ENCODE measurements at places on chromosomes 12 and 14.

GRCh38 chr14:63663428-63664341, 22.0 kb upstream of the WDR89 start:
- no peak for DNase-seq

GRCh38 chr14:33589334-33589733, 361.5 kb downstream of the EGLN3 start:
- DNase-seq: no peak

DNA sequence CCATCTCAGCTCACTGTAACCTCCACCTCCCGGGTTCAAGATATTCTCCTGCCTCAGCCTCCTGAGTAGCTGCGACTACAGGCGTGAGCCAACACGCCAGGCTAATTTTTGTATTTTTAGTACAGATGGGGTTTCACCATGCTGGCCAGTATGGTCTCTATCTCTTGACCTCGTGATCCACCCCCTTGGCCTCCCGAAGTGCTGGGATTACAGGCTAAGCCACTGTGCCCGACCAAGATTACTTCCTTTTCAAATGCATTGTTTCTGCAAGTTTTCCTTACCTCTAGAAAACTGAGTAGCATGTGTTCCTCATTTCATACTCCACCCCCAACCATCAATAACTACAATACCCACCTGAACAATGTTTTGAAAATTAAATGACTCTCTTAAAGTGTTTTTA, 13.1 kb downstream of the ARF6 start:
- no peak for DNase-seq

- no peak for DNase-seq
These were observed 137.0 kb upstream of the MAX start for GRCh38 chr14:65239143-65239937.

DNA sequence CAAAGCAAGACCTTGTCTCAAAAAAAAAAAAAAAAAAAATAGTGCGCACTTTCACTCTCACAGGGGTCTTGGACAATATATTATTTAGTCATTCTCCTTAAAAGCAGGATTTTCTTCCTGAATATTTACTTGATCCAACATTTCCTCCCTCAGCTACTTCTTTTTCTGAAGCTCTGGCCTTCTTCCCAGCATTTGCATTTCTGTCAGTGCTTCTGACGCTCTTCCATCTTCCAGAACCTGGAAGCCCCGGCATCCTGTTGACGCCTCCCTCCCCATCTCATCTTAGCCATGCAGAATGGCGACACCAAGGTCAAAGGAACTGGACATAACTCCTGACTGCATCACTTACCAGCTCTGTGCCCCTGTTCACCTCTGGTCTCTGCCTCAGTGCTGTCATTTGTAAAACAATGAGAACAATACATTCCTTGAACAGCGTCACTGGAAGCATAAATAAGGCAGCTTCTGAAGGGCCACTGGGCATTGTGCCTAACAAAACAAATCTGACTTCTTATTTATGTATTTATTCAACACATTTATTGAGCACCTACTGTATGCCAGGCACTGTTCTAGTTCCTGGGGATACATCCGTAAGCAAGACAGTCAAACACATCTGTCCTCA, 90.9 kb upstream of the MDM1 start:
- DNase-seq: no peak

DNA sequence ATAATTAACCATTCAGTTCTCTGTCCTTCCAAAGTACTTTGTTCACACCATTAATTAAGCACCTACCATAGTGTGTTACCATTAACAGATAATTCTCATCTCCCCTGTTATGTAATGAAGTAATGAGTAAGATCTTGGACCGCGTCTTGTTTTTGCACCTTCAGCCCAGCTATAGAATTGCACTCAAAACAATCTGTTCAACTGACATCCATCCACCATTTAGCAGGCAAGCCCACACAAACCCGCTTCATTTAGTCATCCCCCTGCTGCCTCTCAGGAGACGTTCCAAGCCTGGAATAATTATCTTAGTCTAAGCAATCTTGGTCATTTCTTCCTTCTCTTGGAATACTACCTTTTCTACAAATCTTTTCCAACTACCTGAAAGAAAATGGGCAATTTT, 74.4 kb downstream of the DUSP16 start:
- no peak for DNase-seq

- DNase-seq: no peak
These were observed 127.7 kb downstream of the SPTSSA start for GRCh38 chr14:34334329-34334728.

DNA sequence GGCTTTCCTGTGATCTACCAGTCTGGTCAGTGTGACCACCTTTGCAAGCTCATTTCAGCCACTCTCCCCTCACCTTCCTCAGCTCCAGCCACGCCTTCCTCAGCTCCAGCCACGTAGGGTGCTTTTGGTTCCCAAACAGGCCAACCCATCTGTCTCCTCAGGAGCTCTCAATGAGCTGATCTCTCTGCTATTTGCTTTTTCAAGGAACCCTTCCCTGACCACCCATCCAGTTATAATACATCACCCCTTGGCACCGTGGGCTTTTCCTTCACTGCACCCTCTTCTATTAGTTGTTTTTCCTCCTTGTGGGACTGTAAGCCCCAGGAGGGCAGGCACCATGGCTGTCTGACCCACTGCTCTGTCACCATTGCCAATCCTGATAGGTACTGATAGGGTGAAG, 2.3 kb upstream of the PRKCH start:
- DNase-seq: no peak

- no peak for DNase-seq
These were observed 93.8 kb upstream of the MDM1 start for GRCh38 chr12:68425998-68426397.

GRCh38 chr14:64218344-64219240, 75.6 kb downstream of the ESR2 start:
- no peak for DNase-seq

DNA sequence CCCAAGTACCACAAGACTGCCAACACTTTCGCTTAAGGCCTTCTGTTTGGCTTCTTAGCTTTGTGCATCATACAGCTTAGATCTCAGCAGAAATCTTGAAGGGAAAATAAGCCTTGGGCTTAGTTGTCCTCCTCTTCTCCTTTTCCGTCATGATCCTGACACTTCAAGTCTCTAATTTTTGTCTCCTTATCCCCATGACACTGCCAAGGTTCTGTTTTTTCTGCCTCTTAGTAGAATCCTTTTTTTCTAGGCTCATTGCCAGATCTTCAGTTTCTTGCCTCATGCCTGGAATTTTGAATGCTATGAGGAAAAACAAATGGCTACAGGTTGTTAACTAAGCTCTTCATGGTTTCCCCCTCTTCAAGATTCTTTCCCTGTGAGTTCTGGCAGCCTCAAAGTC, 450.4 kb downstream of the LRFN5 start:
- no peak for DNase-seq

- no peak for DNase-seq
These were observed 139.8 kb upstream of the PWP1 start for GRCh38 chr12:107545737-107546353.

GRCh38 chr12:18853570-18854366, 115.8 kb downstream of the CAPZA3 start:
- DNase-seq: no peak

DNA sequence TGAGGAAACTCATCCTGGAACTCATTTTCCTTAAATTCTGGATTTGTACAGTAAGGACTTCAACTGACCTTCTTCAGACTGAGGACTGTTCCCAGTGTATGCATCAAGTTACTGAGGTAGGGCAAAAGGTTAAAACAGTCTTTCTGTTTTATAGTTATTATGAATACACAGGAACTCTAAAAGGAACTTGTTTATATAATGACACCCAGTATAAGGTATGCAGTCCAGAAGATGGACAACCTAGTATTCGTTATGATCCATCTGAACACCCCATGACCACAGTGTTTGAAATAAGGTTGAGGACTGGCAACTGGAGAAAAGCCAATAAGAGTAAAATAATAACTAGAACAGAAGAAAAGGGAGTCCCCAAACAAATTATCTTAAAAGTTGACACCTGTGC, 779.9 kb upstream of the TMEM132C start:
- no peak for DNase-seq

GRCh38 chr12:13165617-13166041, 30.9 kb upstream of the EMP1 start:
- peak; percentile 14 for DNase-seq

- DNase-seq: no peak
These were observed 30.6 kb downstream of the ATF7IP start for GRCh38 chr12:14396071-14396470.

- no peak for DNase-seq
These were observed 10.2 kb upstream of the SLC17A8 start for GRCh38 chr12:100346660-100347059.

GRCh38 chr14:67705211-67705610, 3.5 kb downstream of the RDH12 start:
- DNase-seq: no peak

DNA sequence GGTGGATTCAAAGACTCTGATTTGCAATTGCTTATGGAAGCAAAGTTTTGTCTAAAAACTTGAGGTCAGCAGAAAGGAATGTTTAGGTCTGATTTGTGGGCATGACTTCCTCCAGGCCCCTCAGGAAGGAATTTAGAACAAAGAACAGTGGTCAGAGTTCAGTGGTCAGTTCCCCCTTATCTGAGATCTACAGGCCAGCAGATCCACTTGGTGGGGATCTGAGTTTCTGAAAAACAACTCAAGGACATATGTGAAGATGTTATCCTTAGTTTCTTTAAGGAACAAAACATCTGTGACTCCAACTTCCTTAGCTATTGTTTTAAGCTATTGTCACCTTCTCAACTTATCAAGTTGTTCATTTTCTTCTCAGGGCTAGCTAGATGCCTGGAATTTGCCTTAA, 28.0 kb upstream of the NAA30 start:
- DNase-seq: no peak

GRCh38 chr12:96258104-96258961, 64.2 kb downstream of the ELK3 start:
- no peak for DNase-seq

- DNase-seq: no peak
These were observed 1505.3 kb downstream of the AACS start for GRCh38 chr12:126570566-126570965.

DNA sequence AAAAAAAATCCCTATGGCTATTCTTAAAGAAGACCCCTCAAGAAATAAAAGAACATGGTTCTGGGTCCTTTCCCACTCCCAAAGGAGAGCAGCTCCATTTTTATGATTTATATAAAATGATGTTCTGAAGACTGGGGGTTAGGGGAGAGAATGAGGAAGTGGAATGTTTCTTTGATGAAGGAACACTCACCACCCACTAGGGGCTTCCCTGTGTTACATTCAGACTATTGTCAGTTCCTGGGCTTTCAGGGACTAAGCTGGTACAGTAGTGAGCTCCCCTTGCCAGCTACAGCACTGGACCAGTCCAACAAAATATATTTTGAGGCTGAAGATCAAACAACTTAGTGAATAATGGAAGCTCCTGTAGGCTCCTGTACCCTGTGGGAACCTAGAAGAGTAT, 98.9 kb downstream of the HMGA2 start:
- no peak for DNase-seq

GRCh38 chr14:76133103-76133502, 18.6 kb upstream of the GPATCH2L start:
- DNase-seq: no peak

GRCh38 chr14:68937471-68938270, 41.4 kb downstream of the ACTN1 start:
- no peak for DNase-seq

DNA sequence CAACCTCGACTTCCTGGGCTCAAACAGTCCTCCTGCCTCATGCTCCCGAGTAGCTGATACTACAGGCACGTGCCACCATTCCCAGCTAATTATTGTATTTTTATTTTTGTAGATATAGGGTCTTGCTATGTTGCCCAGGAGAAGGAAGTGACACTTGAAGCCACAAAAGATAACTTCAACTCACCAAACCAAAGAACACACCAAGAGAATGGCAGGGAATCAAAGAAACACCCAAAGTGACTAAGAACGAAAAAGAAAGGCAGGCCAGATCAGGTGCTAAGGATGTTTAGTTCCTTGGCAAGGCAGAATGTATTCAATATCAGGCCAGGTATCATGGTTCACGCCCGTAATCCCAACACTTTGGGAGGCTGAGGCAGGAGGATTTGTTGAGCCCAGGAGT, 10.1 kb upstream of the TPCN1 start:
- no peak for DNase-seq

- no peak for DNase-seq
These were observed 25.7 kb downstream of the SOAT2 start for GRCh38 chr12:53128780-53129569.

DNA sequence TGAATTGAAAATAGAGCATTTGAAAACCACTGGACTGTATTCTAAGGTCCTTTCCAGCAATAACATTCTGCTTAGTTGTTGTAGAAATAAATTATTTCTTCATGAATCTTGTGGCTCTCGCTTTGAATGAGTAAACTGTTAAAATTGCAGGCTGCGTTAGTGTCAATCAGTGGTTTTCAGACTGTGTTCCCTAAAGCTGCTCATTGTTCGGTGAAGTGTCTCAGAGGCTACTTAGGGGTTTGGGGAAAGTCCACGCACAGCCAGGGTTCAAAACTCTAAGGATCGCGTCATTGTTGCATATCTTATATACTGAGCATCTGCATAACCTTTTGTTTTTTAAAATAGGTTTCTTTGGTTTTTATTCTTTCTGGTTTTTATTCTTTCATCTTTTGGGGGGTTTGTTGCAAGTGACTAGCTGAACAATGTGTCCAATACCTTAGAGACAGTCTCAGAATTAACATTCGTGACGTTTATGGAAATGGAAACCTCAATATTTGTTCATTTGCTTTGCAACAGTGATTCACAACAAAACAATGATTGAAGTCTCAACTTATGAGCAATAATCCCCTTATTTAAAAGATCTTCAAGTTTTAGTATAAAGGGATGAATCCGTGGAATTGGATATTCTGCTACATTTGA, 108.1 kb downstream of the TTLL5 start:
- DNase-seq: no peak

- no peak for DNase-seq
These were observed 4.9 kb downstream of the HRK start for GRCh38 chr12:116876151-116876869.

- no peak for DNase-seq
These were observed 299.3 kb downstream of the TMEM132D start for GRCh38 chr12:129604506-129604905.

- no peak for DNase-seq
These were observed 24.7 kb upstream of the MAP1LC3B2 start for GRCh38 chr12:116534311-116535121.

- DNase-seq: no peak
These were observed 9.4 kb downstream of the WASHC3 start for GRCh38 chr12:102052192-102053061.

GRCh38 chr12:132219323-132219722, 75.1 kb downstream of the NOC4L start:
- no peak for DNase-seq

DNA sequence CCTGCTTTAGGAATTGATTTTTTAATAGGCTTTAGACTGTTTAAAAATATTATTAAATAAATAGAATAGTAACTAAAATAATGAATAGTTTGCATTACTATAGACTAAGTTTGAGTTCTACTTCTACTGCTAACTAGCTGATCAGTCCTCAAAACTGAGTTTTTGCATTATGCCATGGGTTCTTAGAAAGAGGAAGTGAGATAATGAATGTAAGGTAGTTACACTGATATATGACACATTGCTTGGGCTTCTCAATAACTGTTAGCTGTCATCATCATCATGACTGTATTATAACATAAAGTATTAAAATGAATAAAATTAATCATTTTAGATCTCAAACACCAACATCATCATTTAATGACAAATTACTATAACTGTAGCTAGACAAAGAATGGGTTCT, 949.7 kb downstream of the TRHDE start:
- no peak for DNase-seq
